ENCODE measurements at places on chromosomes 3 and 15. TPM values are rescaled to one million over a fixed set of nuclear protein-coding genes. Genes with fewer than 3 reads are reported as not detected.

- H3K36me3 ChIP-seq, result no peaks in the 10 kb centered on the region
- H3K4me1 ChIP-seq, result no peaks in the 10 kb centered on the region
- H3K4me3 ChIP-seq, result no peak overlapping the region
Observed at GRCh38 chr15:41969851-41970431, 2.4 kb downstream of the EHD4 start.

GRCh38 chr3:161413127-161413854, 42.0 kb upstream of the SPTSSB start:
- no peaks in the 10 kb centered on the region for H3K27me3 ChIP-seq
- no peak overlapping the region for H3K4me3 ChIP-seq
- peak; percentile 20 for DNase-seq
- H3K36me3 ChIP-seq, result no peaks in the 10 kb centered on the region
- no peaks in the 10 kb centered on the region for H3K4me1 ChIP-seq

GRCh38 chr3:109339197-109339596, 1.9 kb upstream of the DPPA4 start:
- no peaks in the 10 kb centered on the region for H3K4me1 ChIP-seq
- H3K27me3 ChIP-seq, result no peaks in the 10 kb centered on the region
- H3K4me3 ChIP-seq, result no peak overlapping the region
- no peak overlapping the region for H3K27ac ChIP-seq
- no peak for DNase-seq

GRCh38 chr3:118990823-118991560, 43.7 kb downstream of the IGSF11 start:
- H3K4me3 ChIP-seq, result no peak overlapping the region
- H3K4me1 ChIP-seq, result no peaks in the 10 kb centered on the region
- no peaks in the 10 kb centered on the region for H3K36me3 ChIP-seq
- H3K27me3 ChIP-seq, result no peaks in the 10 kb centered on the region

The BRK1 gene
- total RNA-seq, result 104 TPM

DNA sequence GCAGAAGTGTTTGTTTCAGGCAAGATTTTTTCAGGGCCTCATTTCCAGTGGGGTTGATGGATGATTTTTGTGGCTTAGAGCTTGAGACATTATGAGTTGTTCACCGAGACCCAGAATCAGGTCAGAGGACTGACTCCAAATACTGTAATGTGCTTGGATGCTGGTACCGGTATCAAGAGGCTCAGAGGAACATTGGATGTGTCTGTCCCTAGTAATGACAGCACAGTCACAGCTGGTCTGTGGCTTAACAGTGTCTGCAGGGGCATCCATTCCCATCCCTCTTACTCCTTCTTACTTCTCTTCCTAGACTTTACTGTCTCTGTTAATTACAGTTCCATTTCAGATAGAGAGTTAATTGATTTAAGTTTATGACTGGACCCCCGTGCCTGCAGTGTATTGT, 107.8 kb downstream of the PTPRG start:
- no peak for DNase-seq
- H3K27ac ChIP-seq, result no peak overlapping the region
- H3K27me3 ChIP-seq, result no peaks in the 10 kb centered on the region
- H3K4me3 ChIP-seq, result no peak overlapping the region
- no peaks in the 10 kb centered on the region for H3K36me3 ChIP-seq

The MAGEL2 gene
- total RNA-seq, result 3.2 TPM

- no peak for DNase-seq
- H3K27me3 ChIP-seq, result no peaks in the 10 kb centered on the region
- H3K4me1 ChIP-seq, result no peaks in the 10 kb centered on the region
- H3K36me3 ChIP-seq, result no peaks in the 10 kb centered on the region
- H3K27ac ChIP-seq, result no peak overlapping the region
Observed at GRCh38 chr15:38521316-38521715, 43.3 kb downstream of the RASGRP1 start.

The GOLGA6A gene
- total RNA-seq, result not detected

- H3K36me3 ChIP-seq, result no peaks in the 10 kb centered on the region
- no peaks in the 10 kb centered on the region for H3K27me3 ChIP-seq
- H3K4me3 ChIP-seq, result no peak overlapping the region
Observed at GRCh38 chr15:68504681-68505170, 72.8 kb upstream of the ITGA11 start.

The AHSG gene
- not detected for total RNA-seq

- peak overlapping the region; percentile 68 for H3K4me3 ChIP-seq
- H3K36me3 ChIP-seq, result no peaks in the 10 kb centered on the region
- peak overlapping the region; percentile 80 for H3K27ac ChIP-seq
- DNase-seq, result no peak
- no peaks in the 10 kb centered on the region for H3K4me1 ChIP-seq
Observed at GRCh38 chr3:36943601-36944000, 1.3 kb downstream of the TRANK1 start.

DNA sequence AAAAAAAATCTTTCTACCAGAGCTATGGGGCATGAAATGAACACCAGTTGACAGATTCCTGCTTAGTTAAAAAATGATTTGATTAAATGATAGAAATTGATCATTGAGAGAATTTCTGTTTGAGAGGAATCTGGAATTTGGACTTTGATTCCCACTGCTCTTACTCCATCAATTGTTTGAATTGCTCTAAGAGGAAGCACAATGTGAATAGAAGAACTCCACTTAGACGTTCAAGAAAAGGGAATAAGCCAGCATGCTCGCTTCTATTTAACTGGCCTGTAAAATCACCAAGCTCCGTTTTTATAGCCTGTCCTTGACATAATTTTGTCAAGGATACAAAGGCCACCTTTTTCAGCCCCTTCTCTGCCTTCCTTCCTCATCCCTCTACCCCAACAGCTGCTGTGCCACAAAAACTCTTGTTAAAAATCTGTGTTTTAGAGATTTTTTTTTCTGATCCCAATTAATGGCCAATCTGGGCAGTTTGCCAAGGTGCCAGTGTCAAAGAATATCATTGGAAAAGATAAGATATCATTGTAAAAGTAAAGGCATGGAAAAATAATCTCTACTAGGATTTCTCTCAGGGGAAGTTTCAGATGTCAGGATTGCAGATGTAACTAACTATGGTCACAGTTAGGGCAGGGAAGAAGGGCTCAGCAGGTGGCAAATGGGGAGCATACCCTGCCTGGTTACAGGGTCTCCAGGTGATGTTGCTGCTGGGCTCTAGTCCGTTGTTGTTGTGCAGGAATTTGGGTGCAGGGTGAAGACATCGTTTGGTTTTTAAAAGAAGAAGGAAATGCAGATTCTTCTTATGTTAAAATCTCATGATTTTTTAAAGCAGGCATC, 301.8 kb upstream of the PDZRN3 start:
- no peak overlapping the region for H3K27ac ChIP-seq
- H3K27me3 ChIP-seq, result no peaks in the 10 kb centered on the region
- no peaks in the 10 kb centered on the region for H3K36me3 ChIP-seq

DNA sequence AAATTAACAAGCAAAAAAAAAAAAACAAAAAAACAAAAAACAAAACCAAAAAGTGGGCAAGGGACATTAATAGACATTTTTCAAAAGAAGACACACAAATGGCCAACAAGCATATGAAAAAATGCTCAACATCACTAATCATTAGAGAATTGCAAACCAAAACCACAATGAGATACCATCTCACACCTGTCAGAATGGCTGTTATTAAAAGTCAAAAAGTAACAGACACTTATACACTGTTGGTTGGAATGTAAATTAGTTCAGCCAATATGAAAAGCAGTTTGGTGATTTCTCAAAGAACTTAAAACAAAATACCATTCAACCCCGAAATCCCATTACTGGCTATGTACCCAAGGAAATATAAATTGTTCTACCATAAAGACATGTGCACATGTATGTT, 222.4 kb upstream of the CD96 start:
- no peak overlapping the region for H3K4me3 ChIP-seq
- no peaks in the 10 kb centered on the region for H3K27me3 ChIP-seq
- H3K4me1 ChIP-seq, result no peaks in the 10 kb centered on the region
- DNase-seq, result no peak
- H3K27ac ChIP-seq, result no peak overlapping the region

GRCh38 chr3:150760431-150761200, 2.4 kb downstream of the SIAH2 start:
- H3K27me3 ChIP-seq, result no peaks in the 10 kb centered on the region
- peak overlapping the region; percentile 74 for H3K4me3 ChIP-seq
- DNase-seq, result no peak
- H3K36me3 ChIP-seq, result no peaks in the 10 kb centered on the region
- peaks cover 13% of the 10 kb centered on the region for H3K4me1 ChIP-seq

The FGF7 gene
- 137 TPM for total RNA-seq

DNA sequence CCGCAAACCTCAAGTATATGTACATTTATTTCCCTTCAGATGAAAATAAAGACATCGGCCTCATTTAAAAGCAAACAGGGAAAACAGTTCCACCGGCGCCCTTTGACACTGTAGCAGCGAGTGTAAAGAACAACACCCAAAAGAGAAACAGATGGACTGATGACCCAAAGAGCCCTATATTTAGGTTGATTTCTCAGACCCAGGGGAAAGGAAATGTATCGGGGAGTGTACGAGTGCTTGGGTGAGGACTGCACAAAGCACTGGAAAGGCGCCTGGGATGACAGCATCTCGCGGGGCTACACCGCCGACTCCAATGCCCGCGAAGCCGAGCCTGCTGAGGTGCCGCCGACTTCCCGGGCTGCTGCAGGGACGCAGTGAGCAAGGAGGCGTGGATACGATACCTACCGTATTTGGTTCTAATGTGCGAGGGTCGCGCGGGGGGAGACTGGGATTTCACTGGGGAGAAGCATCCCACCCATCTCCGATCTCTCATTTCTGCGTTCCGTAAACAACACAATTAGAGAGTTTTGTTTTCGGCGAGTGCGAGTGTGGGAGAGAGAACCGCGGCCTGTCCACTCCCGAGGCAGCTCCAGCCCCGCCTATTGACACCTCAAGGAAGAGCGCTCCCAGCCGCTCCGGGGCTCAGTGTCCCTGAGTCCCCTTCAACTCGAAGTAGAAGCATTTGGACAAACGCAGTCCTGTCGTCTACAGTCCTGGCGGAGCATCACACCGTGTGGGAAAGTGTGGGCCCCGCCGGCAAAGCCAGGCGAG, 2.0 kb downstream of the MECOM start:
- peak overlapping the region; percentile 43 for H3K4me3 ChIP-seq
- peak overlapping the region; percentile 58 for H3K27ac ChIP-seq
- no peaks in the 10 kb centered on the region for H3K36me3 ChIP-seq
- no peak for DNase-seq

GRCh38 chr3:50523279-50523811, 19.9 kb upstream of the CACNA2D2 start:
- H3K27ac ChIP-seq, result no peak overlapping the region
- no peak for DNase-seq
- no peaks in the 10 kb centered on the region for H3K36me3 ChIP-seq
- H3K4me1 ChIP-seq, result no peaks in the 10 kb centered on the region

- peak; percentile 53 for DNase-seq
- no peak overlapping the region for H3K4me3 ChIP-seq
- no peaks in the 10 kb centered on the region for H3K4me1 ChIP-seq
- no peaks in the 10 kb centered on the region for H3K27me3 ChIP-seq
Observed at GRCh38 chr15:25775317-25775912, 87.7 kb downstream of the ATP10A start.

GRCh38 chr3:146640361-146640760, 35.2 kb upstream of the PLSCR5 start:
- H3K27ac ChIP-seq, result no peak overlapping the region
- H3K27me3 ChIP-seq, result no peaks in the 10 kb centered on the region
- H3K4me1 ChIP-seq, result no peaks in the 10 kb centered on the region
- no peaks in the 10 kb centered on the region for H3K36me3 ChIP-seq
- no peak for DNase-seq

- no peaks in the 10 kb centered on the region for H3K36me3 ChIP-seq
- no peaks in the 10 kb centered on the region for H3K4me1 ChIP-seq
- no peak for DNase-seq
- H3K27ac ChIP-seq, result no peak overlapping the region
- no peak overlapping the region for H3K4me3 ChIP-seq
- no peaks in the 10 kb centered on the region for H3K27me3 ChIP-seq
Observed at GRCh38 chr15:25766417-25766816, 96.7 kb downstream of the ATP10A start.

- H3K4me1 ChIP-seq, result no peaks in the 10 kb centered on the region
- DNase-seq, result no peak
- H3K27ac ChIP-seq, result no peak overlapping the region
- no peaks in the 10 kb centered on the region for H3K36me3 ChIP-seq
- no peaks in the 10 kb centered on the region for H3K27me3 ChIP-seq
Observed at GRCh38 chr15:57911247-57911646, 154.3 kb downstream of the ALDH1A2 start.

The DAZL gene
- total RNA-seq, result not detected

- no peak for DNase-seq
- no peaks in the 10 kb centered on the region for H3K36me3 ChIP-seq
- no peaks in the 10 kb centered on the region for H3K27me3 ChIP-seq
- no peaks in the 10 kb centered on the region for H3K4me1 ChIP-seq
- H3K27ac ChIP-seq, result no peak overlapping the region
Observed at GRCh38 chr3:45785605-45786150, 10.7 kb downstream of the SLC6A20 start.

Measured in uterus (tissue), 4 donors.